ENCODE measurements at places on chromosomes 5 and 9.

GRCh38 chr5:31410089-31410488, 121.8 kb downstream of the DROSHA start:
- DNase-seq, result no peak

GRCh38 chr9:79300068-79300467, 271.7 kb upstream of the TLE4 start:
- no peak for DNase-seq

GRCh38 chr9:123922911-123923310, 7.0 kb downstream of the DENND1A start:
- no peak for DNase-seq

DNA sequence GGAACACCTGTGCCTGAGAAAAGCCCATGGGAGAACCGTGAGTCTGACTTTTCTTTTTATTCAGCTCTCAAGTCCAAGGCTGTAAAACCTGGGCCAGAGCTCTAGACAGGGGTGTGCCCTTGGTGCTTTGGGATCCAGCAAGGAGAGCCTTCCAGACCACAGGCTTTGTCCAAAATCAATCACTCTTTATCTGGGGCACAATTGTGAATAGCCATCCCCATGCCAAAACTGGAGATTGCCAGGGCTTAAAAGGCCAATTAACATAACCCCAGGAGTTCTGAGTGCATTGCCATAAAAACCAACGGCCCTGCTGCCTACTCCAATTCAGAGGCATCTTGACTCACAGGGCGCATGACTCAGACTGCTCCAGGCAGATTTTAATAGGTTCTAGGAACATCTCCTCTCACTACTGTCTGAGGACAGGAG, 391.8 kb downstream of the ARHGEF28 start:
- no peak for DNase-seq

- DNase-seq, result no peak
Measured at GRCh38 chr5:77231471-77232138, 21.1 kb downstream of the PDE8B start.

DNA sequence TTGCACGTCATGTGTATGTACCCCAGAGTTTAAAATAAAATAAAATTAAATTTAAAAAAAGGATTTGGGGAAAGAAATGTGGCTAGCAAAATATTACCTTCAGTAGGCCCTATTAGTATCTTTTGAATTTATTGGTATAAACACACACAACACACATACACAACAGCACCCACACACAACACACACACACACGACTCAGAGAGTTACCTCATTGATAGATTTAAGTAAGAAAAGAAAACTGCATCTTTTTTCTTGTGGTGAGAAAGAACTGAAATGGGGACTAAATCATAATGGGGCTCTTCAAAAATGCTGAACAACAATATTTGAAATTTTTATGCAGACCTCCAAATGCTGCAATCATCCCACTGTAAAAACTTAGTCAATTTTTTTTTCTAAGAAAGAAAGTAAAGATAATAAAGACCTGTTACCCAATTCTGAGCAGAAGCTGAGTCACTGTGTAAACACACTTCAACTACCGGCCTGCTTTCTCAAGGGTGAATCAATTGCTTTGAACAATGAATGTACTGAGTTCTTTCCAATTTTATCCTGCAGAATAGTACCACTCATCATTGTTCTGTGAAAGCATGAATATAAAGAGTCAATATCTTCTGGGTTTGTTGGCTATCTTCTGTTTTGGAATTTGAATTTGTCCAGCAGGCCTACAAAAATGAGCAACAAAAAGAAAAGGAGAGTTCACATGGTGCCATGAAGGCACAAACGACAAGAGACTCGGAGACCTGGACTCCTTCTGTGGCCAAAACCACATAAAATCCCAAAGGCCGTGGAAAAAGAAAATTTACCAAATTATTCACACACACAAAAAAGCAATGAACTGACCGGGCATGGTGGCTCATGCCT, 57.9 kb upstream of the CCNG1 start:
- DNase-seq, result no peak

Measured in stimulated activated CD8-positive, alpha-beta memory T cell treated with anti-CD3 and anti-CD28 coated beads, Interleukin-4, amount 100 ng/mL, for 1 hour (primary cell).